Hematopoietic multipotent progenitor cell treated with erythropoietin and hydrocortisone succinate and interleukin-3 and kit ligand, for 6 days (in vitro differentiated cells): ENCODE measurements at places on chromosomes 6 and 20.
A peak's percentile ranks its signal among the peaks of the same experiment; 100 is the strongest.

DNA sequence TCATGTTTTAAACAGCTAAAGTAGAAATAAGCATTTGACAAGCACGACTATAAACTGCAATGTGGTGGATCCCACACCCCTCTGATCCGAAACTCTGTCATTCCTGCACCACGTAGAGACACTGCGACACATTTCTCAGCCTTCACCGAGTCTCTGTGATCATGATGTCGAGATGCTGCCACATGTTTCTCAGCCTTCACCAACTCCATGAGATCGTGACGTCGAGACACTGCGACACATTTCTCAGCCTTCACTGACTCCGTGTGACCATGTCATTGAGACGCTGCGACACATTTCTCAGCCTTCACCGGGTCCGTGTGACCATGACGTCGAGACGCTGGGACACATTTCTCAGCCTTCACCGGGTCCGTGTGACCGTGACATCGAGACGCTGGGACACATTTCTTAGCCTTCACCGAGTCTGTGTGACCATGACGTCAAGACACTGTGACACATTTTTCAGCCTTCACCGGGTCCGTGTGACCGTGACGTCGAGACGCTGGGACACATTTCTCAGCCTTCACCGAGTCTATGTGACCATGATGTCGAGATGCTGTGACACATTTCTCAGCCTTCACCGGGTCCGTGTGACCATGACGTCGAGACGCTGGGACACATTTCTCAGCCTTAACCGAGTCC, 143.0 kb downstream of the TTLL2 start:
- no peak for DNase-seq

GRCh38 chr6:170313716-170314295, 7.2 kb downstream of the FAM120B start:
- no peak for DNase-seq

DNA sequence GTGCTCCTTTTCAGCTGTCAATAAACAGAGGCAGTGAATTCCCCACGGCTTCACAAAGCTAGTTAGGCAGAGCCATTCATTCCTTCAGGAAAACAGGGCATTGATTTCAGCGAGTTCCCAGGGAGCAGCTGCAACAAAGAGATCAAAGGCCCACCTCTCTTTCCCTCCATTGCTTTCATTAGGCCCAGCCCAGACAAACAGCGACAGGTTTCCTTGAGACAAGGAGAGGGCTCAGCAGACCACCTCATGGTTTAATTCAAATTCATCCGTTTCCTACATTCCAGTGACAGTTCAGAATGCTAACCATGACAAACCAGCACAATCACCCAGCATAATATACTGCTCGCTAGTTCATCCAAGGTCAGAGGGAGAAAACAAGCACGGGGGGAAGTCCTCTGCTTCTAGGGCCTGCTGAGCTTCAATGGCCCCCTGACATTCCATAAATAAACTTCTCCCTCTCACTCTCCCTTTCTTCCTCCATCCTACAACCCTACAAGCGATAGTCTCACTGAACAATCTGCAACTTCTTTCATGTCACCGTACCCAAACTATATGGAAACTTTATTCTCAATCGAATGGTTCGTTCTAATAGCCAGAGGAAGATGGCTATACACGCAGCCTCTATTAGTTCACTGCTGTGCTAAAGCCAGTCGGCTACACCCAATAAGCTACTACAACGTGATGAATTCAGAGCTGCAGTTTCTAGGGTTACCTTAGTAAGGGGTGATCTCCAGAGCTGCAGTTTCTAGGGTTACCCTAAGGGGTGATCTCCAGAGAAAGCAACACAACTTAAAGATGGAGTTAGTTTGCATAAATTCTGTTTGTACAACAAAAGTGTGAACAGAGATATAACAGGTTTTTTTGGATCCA, 34.7 kb downstream of the PLAGL1 start:
- DNase-seq: no peak

- peak; percentile 39 for DNase-seq
These were observed 10.8 kb downstream of the GCNT2 start for GRCh38 chr6:10531942-10532341.

- DNase-seq: no peak
These were observed 153.1 kb downstream of the EPHA7 start for GRCh38 chr6:93266116-93266817.

DNA sequence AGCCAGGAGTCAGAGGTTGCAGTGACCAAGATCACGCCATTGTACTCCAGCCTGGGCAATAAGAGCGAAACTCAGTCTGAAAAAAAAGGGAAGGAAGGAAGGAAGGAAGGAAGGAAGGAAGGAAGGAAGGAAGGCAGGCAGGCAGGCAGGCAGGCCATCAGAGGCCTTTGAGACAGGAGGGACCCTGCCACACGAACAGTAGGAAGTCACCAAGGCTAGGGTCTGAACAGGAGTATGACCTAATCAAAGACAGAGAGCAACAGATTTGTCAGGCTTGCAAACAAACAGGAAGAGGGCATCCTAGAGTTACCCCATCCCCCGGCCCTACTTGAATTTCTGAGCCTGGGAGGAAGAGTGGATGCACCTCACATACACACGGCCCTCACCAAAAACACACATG, 67.1 kb downstream of the FGD2 start:
- peak; percentile 25 for DNase-seq

- DNase-seq: no peak
These were observed 26.5 kb upstream of the GFOD1 start for GRCh38 chr6:13513626-13514502.

GRCh38 chr6:10373642-10374359, 41.1 kb downstream of the TFAP2A start:
- DNase-seq: no peak

DNA sequence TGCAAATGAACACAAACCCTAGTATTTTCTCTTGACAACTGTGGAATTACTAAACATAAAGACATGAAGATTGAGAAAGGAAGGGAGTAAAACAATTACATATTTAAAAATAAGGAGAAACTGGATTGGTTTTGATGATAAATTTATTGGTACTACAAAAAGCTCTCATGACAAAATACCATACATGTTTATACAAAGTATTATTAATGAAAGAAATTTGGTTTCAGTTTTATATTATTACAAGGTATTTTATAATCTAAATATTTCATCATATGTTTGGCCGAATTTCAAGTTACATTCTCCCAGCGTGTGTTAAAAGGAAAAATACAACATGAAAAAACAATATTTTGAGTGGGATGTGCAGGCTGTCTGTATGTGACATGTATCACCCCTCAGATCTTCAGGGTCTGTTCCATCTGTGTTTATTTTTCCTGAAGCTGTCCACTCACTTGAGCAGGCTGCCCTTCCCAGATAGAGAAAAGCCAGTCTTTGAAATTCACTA, 568.4 kb downstream of the NKAIN2 start:
- DNase-seq: no peak

DNA sequence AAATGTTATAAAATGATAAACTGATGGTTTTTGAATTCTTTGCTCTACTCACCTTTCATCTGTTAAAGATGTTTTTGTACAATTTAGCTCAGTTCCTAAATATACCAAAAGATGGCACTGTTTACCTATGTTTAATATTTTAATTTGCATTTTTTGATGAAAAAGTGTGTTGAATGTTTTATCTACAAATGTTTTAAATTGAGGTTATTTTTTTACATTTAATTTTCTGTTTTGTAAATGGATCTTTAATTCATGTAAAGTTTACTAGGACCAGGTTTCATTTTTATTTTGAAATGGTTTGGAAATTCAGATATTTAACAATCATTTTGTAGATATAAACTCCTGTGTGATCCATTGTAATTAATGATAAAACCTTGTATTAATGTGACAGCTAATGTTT, 30.0 kb downstream of the CDKAL1 start:
- DNase-seq: peak; percentile 59

DNA sequence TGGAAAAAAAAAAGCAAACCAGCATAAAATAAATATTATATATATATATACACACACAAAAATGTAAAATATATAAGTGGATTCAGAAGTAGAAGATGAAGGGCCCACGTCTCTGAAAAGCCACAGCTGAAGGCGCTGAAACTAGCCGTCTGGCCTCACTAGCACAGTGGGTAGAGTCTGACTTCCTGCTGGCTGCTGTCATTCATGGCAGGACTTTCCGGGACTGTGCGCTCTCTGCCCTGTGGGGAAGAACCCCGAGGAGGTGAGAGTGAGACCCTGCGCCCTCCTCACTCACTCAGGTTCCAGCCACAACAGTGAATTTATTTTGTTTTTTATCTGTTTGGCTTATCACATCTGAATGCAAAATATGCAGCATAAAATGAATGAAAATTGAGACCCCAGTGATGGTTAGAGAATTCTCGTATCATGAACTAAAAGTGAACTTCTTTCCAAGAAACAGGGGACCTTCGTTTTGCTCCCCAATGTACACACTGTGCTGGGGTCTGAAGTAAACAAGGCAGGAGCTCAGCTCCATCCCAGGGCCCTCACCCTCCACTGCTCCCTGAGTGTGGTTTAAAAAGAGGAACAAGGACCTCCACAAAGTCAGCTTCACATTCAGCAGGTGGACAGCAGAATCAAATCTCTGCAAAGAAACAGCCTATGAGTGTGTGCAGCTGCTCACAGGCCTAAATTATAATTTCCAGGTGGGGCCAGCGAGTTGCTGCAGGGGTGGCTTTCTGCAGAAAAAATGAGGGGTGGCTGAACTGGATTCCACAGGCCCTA, 1.3 kb upstream of the RAMACL start:
- DNase-seq: no peak

DNA sequence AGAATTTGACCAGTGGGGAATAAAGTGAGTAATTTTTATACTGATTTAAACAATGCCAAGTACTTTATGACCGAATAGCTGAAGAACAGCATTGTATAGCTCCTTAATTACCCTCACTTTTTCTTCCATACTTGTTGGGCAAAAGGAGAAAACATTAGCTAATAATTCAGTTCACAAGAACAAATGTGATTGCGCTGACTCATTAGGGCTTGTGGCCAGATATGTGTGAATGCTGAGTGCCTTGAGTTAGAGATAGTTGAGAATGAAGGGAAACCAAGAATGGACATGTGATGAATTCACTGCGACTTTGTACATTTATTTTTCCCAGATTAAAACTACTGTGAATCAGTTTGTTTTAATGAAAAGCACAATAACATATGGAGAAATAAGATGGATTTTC, 669.4 kb downstream of the TFAP2A start:
- no peak for DNase-seq

DNA sequence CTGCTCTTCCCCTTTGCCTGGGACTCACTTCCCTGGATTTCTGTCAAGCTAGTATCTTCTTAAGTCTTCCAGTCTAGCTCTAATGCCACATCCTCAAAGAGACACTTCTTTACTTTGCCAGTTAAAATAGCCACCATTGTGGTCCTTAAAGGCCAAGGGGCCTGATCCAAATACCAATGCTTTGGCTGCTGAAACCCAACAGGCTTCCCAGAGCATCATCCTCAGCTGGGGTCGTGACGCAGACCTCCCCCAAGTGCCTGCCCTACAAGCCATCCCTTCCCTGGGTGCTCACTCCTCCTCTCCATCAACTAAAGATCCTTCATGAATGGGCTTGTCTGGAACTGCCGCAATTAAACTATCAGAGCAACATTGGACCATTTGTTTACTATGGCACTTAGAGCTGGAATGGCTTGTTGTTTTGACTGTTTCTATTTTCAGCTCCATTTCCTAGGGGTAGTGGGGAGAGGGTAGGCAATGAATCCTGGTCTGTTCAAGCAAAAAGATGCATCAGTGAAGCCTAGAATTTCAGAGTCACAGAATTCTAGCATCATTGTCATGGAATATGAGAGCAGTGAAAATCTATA, 79.6 kb upstream of the SIRPA start:
- DNase-seq: no peak

DNA sequence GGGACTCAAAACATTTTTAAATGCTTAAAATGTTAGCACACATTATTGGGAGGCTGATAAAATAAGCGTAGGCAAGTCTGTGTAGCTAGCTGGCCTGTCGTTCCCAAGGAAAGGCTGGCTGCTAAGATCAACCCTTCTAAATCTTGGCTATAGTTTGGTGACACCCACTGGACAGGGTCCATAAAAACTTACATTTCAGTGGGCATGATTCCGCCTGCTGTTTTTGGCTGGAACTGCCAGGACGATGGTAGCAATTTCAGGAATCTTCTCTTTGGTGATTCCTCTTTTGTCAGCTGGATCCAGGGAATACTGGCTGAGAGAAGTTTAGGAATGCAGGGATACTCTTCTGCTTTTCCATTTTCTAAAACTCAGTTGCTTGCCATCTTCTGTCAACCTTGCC, 162.2 kb downstream of the NKAIN2 start:
- peak; percentile 53 for DNase-seq

GRCh38 chr20:45343532-45344167, 4.6 kb downstream of the SDC4 start:
- peak; percentile 82 for DNase-seq

- DNase-seq: peak; percentile 72
These were observed 3.2 kb upstream of the HLA-DMB start for GRCh38 chr6:32943864-32944649.

DNA sequence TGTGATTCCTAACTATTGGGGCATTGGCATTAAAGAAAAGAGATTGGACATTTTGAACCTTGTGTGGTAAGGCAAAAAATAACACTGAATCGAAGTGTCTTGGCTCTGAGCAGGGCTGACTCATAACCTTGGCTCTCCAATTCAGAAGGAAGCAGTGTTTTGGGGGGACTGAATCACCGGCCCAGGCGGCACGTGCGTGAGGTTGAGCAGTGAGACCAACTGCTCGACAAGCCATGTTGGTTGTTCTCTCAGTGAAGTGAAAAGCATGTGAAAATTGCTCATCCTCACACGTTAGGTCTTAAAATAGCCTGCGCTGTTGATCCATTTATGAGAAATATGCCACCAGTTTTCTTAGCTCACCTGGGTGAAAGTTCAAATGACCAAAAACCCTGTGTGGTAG, 137.8 kb upstream of the SPACA1 start:
- DNase-seq: no peak

DNA sequence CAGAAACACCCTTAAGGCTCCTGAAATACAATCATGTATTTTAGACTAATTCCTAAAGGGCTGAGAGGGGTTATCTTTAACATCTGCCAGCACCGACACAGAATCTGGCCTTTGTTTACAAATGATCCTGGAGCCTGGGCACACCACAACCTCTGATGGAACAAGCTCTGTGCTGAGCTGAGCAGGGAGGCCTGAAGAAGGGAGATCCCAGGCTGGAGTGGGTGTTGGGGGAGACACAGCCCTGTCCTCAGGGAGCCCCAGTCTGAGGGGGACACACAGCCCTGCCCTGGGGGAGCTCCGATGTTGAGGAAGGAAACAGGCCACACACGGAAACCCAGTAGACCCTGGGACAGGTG, 130.5 kb downstream of the VEGFA start:
- DNase-seq: no peak

GRCh38 chr20:62133051-62133845, 9.9 kb downstream of the PSMA7 start:
- peak; percentile 38 for DNase-seq

DNA sequence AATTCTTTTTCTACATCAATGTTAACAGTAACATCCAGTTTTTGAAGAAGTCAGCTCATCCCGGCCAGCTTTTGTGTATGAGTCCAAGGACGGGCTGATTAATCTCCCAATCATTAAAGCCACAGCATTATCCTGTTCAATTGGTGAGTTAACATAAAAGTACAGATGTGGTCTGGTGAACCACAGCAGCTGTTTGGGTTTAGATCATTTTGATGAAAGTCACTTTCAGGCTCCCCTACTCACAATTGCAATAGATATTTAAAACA, 69.0 kb upstream of the NFATC2 start:
- no peak for DNase-seq

- DNase-seq: no peak
These were observed 570.2 kb downstream of the UTRN start for GRCh38 chr6:144855375-144855774.
